Stimulated activated CD4-positive, alpha-beta T cell treated with anti-CD3 and anti-CD28 coated beads, Interleukin-1b, Interleukin-23, amount 100 ng/mL, for 1 hour (primary cell): ENCODE measurements at places on chromosomes 6 and 20.

DNA sequence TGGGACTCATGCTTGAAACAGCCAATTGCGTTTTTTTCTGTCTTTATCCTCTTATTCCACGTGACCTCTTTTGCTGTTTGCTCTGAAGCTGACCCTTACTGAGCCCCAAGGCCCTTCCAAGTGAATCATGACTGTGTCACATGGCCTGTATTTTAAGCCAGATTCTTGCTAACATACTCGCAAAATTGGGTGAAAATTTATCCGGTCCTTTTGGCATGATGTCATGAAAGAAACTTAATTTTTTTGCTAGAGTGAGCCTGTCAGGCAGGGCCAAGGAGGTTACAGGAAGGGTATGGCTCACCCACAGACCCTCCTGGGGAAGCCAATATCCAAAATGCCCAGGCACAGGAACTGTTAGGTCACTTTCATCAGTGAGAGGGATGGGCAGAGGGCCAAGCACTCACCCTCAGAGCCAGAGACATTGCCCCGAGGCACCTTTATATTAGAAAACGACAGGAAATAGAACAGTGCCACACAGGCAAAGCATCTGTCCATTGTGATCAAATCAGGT is 296.7 kb downstream of the CDH26 start:
- no peak for DNase-seq

- DNase-seq = no peak
Measured at GRCh38 chr20:19012676-19013075, 199.1 kb downstream of the SCP2D1 start.

- DNase-seq = no peak
Measured at GRCh38 chr20:46985250-46985649, 90.6 kb downstream of the EYA2 start.

DNA sequence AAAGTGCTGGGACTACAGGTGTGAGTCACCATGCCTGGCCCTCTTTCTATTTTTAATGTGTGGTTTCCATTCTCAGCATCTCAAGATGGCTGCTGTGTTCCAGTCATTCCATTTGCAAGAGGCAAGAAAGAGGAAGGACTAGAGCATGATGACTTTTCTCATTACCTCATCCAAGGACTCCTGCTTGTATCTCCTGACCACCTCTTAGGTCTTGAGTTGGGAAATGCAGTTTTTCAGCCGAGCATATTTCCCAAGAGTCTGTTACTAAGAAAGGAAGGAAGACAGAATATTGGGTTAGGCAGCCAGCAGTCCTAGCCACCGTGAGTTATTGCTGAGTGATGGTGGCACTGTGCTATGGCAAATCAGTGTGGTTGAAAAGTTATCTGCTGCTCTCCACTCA is 108.4 kb upstream of the INSM1 start:
- no peak for DNase-seq

DNA sequence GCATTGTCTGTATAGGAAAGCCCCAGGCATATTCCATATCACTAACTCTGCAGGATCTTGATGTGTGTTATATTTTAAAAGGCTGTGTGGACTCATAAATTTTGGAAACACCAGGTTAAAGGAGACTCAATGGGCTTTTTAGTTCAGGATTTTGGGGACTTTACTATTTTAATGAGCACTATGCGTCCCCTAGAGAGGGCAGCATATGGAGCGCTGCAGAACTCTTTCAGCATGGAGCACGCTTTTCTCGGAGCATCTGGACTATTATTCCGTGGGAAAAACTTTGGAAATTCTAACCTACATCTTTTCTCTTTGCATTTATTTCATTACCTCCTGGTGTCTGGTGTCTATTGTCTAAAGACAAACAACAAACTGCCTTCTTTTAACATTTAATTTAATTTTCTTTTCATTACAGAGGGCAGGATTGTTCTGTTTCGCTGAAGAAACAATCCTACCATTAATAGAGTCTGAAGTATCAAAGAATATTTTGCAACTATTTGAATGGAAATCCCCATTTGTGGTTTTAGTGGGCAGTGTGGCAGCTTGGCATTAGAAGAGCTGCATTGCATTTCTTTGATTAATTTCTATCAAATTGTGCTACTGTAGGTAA is 399.9 kb upstream of the HSF2 start:
- no peak for DNase-seq

- no peak for DNase-seq
Measured at GRCh38 chr20:19577692-19578091, 180.4 kb upstream of the RIN2 start.

DNA sequence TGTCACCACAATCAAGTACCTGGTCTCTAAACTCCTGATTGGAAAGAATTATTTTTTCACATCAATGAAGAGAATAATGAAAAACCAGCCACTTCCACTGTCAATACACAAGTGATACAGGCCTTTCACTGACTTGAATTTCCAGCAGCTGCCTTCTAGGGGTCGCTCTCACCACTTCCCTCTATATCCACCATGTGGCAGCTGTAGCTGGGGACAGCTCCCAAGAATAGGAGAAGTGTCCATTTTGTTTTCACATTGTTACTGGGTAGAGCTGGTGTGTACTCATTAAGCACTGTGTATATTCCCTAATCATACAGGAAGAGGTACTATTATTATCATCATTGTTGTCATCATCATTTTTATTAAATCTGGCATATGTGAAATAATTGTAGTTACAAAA is 438.4 kb upstream of the SPTLC3 start:
- no peak for DNase-seq

DNA sequence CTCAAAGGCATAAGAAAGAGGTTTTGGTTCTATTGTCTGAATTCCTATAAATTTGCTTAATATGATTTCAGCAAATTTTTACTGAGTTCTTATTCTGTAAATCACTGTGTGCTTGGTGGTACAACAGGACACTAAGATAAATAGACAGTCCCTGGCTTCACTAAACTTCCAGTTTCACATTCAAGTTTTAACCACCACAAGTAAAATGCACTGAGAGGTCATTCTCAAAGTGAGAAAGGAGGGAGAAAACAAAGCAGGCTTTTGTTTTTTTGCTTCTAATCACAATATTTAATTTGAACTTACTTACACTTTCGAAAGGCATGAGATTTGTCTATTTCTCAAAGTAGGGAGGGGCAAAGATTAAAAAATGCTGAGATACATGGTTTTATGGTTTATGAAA is 445.7 kb downstream of the CDC5L start:
- no peak for DNase-seq

DNA sequence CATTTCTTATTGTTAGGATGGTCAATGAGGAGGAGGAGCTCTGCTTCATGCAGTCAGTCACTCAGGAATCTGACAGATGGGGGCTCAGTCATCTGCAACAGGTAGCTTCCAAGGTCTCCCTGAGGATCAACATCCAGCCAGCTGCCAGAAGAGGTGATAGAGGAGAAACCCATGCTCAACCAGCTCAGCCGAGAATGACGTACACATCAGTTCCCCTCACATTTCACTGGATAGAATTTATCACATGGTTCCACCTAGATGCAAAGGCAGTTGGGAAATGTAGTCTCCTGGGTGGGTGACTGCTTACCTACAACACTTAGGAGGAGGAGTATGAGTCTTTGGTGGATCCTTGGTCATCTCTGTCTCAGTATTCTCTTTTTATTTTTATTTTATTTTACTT is 144.5 kb downstream of the CEBPB start:
- no peak for DNase-seq

DNA sequence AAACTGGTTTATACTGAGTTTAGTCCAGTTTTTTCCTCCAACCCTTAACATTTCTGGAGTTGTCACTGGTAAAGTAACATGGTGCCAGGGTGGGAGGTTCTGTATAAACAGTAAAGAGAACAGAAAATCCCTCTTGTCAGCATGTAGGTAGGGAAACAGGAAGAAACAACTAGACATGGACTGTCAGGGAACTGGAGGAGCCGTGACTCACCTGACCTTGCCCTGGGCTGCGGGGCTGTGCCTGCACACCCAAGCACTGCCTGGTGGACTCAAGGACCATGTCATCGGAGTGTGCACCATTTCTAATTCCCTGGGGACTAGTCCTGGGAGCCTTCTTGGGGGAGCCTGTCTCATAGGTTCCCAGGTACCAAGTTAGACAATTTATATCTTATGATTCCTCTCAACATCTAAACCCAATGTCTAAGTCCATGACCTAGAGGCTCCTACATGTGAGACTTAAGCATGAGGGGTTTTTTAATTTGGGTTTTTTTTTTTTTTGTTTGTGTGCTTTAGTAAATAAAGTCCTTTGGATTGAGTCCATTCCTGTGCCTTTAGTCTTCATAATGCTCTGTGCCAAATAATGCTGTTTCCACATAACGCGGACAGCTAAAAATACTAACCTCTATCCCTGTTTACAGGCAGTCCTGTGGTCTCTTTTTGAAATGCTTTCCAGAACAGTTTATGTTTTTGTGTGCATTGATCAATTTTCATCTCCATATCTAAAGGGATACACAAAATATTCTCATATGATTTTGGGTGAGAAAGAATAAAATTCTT is 136.9 kb upstream of the SUPT3H start:
- no peak for DNase-seq

DNA sequence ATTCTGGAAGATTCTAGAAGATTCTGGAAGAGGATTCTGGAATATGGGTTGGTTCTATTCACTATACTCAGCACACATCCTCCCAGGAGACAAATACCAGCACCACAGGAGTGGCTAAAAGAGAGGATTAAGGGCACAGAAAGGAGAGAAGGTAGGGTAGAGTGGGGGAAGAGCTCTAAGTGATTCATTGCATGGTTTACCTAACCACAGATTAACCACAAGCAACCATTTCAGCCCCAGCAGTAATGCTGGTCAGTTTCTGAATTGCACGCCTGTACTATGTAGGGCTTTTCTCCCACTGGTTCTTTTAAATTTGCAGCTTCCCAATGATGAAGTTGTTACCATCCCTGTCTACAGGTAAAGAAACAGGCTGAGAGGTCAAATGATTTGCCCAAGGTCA is 192.7 kb upstream of the PMEPA1 start:
- DNase-seq = no peak
